ENCODE measurements at places on chromosomes 12 and 14. TPM values are rescaled to one million over a fixed set of nuclear protein-coding genes. Genes with fewer than 3 reads are reported as not detected.
A peak's percentile ranks its signal among the peaks of the same experiment; 100 is the strongest.

GALNT6 gene
- total RNA-seq: 12.3 TPM

P2RX2 gene
- 0.66 TPM for total RNA-seq

TMEM179 gene
- total RNA-seq: 0.09 TPM

IFT81 gene
- 8.0 TPM for total RNA-seq

GAS2L3 gene
- total RNA-seq: 4.4 TPM

C14orf39 gene
- 0.24 TPM for total RNA-seq

FOXN4 gene
- not detected for total RNA-seq

TPPP2 gene
- not detected for total RNA-seq

KRT5 gene
- total RNA-seq: 326 TPM

LETMD1 gene
- total RNA-seq: 45.2 TPM

MMP19 gene
- total RNA-seq: 4.5 TPM

DCN gene
- 137 TPM for total RNA-seq

AMN gene
- total RNA-seq: 2.0 TPM

HNF1A gene
- total RNA-seq: not detected

MFAP5 gene
- 7.5 TPM for total RNA-seq

DNA sequence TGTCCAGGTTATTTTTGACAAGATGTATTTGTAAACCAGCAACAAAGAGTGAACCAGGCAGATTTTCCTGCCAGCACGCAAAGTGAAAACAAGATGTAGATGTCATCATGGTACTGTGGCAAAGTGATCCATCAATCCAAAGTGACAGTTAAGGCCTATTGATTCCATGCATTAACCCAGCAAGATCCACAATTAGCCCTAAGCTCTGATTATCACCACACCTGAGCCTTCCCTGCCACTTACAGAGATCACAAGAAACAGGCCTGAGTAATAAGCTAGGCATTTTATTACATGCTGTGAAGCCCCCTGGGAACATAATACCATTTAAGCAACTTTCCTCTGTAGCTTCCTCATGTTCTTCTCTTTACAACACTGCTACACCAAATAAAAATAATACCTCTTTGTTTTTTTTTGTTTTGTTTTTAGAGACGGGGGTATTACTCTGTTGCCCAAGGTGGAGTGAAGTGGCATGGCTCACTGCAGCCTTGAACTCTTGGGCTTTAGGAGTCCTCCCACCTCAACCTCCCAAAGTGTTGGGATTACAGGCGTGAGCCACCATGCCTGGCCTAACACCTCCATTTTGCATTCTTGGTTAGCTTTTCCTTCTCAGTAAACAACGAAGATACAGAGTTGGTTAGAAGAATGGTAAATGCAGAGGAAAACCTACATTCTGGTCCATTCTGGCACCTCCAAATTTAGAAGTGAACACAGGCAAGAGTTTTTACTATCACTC, 85.5 kb downstream of the STON2 start:
- H3K4me3 ChIP-seq: no peak overlapping the region
- H3K27ac ChIP-seq: no peak overlapping the region
- no peaks in the 10 kb centered on the region for H3K36me3 ChIP-seq
- H3K4me1 ChIP-seq: no peaks in the 10 kb centered on the region
- H3K27me3 ChIP-seq: no peaks in the 10 kb centered on the region
- DNase-seq: no peak

GRCh38 chr12:52059582-52060497, 8.6 kb downstream of the NR4A1 start:
- H3K36me3 ChIP-seq: peaks cover 31% of the 10 kb centered on the region
- H3K27ac ChIP-seq: no peak overlapping the region
- H3K4me3 ChIP-seq: no peak overlapping the region
- DNase-seq: no peak
- H3K4me1 ChIP-seq: no peaks in the 10 kb centered on the region

DNA sequence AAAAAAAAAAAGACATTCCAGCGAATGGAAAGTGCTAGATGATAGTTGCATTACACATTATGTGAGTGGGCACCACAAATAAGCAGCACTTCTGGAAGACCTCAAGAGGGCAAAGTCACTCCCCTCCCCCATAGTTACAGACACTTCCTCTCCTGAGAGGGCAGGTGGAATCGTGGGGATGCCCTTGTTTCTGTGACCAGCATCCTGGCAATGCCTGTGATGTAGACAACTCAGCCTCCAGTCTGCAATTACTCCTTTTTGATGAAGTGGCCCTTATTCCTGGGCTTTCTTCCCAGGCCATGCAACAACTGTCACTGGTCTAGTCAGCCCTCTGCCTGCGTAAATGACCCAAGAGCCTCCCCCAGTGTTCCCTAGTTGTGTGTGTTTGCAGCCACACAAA, 104.8 kb downstream of the VRK1 start:
- no peak overlapping the region for H3K4me3 ChIP-seq
- H3K4me1 ChIP-seq: peaks cover 11% of the 10 kb centered on the region

DNA sequence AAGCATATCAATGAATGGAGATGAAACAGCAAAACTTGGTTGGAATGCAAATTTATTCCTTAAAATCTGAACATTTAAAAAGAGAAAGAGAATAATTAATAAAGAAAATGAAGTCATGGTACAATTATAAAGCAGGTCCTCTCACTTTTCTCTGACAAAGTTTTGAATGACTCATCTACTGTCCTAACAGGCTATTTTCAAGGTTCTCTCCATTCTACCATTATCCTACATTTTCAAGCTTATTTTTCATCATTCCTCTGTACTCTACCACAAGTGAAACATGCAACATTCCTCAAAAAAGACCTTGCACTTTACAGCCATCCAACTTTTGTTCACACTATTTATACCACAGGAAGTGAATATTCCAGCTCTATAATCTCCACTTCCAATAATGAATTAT, 36.9 kb upstream of the AP4S1 start:
- H3K4me1 ChIP-seq: no peaks in the 10 kb centered on the region
- H3K27me3 ChIP-seq: no peaks in the 10 kb centered on the region
- no peak overlapping the region for H3K27ac ChIP-seq

GRCh38 chr14:91035855-91036254, 24.6 kb downstream of the RPS6KA5 start:
- no peak overlapping the region for H3K27ac ChIP-seq
- H3K36me3 ChIP-seq: no peaks in the 10 kb centered on the region
- DNase-seq: no peak
- peaks cover 6% of the 10 kb centered on the region for H3K4me1 ChIP-seq

DNA sequence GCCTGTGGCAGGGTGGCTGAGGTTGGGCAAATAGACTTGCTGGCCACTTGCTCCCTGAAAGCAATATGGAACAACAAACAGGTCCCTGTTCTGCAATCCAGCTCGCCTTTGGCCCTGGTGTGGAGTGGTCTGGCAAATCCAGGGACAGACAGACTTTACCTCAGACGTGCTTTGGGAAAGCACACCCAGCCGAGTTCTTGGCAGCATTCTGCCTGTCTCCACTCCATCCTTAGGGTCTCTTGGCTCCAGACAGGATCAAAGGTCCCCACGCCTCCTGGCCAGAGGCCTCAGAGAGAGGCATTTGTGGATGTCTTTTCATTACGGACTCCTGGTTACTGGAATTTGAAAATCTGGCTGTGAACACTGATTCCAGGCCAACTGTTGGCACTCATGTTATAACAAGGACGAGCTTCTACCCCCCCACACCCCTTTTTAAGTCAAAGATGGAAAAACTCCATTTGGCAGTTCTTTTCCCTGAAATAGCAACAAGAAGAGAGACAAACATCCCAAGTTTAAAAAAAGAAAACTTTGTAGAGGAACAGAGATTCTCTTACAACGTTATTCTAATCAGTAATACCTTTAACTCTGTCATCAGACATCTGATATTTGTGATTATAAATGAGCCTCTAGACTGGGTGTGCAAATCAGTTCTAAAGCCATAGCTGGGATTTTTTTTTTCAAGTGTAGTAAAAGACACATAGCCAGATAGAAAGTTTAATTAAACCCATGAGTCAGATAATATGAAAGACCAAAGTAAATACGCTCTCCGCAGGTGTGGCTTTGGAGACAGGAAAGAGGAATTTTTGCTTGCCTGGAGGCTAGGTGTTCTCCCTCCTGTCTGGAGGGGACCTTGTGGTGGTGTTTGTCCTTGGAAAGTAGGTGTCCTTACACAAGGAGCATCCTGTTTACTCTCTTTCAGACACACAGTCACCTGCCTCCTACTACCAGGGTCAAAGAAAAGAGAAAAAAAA, 60.7 kb downstream of the GALNT8 start:
- H3K4me3 ChIP-seq: no peak overlapping the region
- no peak overlapping the region for H3K27ac ChIP-seq
- DNase-seq: no peak
- no peaks in the 10 kb centered on the region for H3K27me3 ChIP-seq

DNA sequence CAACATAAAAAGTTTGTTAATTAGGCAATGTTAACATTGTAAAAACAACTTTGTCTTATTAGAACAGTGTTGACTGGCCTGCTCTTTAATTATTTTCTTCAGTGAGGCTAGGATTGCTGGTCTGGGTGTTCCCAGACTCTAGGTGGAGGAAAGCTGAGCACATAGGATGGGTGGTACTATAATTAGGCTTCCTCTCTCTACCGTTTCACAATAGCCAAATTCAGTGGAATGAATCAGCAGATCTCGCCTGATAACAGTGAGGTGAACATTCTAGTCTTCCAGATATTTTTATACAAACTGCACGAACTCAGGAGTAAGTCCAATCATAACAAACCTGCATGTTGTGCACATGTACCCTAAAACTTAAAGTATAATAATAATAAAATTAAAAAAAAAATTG, 11.9 kb downstream of the PTGDR start:
- no peaks in the 10 kb centered on the region for H3K4me1 ChIP-seq
- no peak for DNase-seq
- no peaks in the 10 kb centered on the region for H3K27me3 ChIP-seq
- no peak overlapping the region for H3K4me3 ChIP-seq
- no peak overlapping the region for H3K27ac ChIP-seq
- H3K36me3 ChIP-seq: no peaks in the 10 kb centered on the region

- H3K4me1 ChIP-seq: peaks cover 34% of the 10 kb centered on the region
- peak overlapping the region; percentile 60 for H3K27ac ChIP-seq
- peaks cover 56% of the 10 kb centered on the region for H3K27me3 ChIP-seq
- no peaks in the 10 kb centered on the region for H3K36me3 ChIP-seq
- H3K4me3 ChIP-seq: peak overlapping the region; percentile 35
- peak; percentile 65 for DNase-seq
These were observed 1.3 kb downstream of the ARHGEF40 start for GRCh38 chr14:21071225-21072030.

- no peaks in the 10 kb centered on the region for H3K36me3 ChIP-seq
- no peak for DNase-seq
- no peaks in the 10 kb centered on the region for H3K27me3 ChIP-seq
- H3K4me1 ChIP-seq: no peaks in the 10 kb centered on the region
These were observed 98.7 kb downstream of the WIF1 start for GRCh38 chr12:65022421-65022820.

DNA sequence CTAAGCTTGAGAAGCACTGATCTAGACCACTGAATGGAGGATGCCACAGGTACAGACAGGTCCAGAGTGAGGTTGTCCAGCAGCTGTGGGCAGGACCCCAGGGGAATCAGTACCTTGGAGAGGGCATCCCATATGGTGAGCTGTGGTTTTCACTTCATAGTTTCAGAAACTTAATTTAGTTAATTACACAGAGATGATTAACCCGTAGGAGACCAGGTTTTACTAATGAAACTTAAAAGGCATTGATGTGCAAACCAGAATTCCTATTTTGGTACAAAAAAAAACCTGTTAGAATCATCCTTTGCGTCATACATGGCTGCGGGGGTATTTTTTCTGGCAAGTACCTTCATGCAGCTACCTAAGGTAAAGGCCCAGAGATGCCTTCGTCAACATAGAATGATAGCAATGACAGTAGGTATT, 159.3 kb downstream of the DACT1 start:
- H3K27ac ChIP-seq: no peak overlapping the region
- no peaks in the 10 kb centered on the region for H3K27me3 ChIP-seq
- DNase-seq: no peak
- no peak overlapping the region for H3K4me3 ChIP-seq

- no peaks in the 10 kb centered on the region for H3K4me1 ChIP-seq
- H3K27ac ChIP-seq: no peak overlapping the region
- no peak for DNase-seq
- no peaks in the 10 kb centered on the region for H3K27me3 ChIP-seq
- H3K36me3 ChIP-seq: no peaks in the 10 kb centered on the region
These were observed 26.6 kb upstream of the NXPH4 start for GRCh38 chr12:57190037-57190436.

DNA sequence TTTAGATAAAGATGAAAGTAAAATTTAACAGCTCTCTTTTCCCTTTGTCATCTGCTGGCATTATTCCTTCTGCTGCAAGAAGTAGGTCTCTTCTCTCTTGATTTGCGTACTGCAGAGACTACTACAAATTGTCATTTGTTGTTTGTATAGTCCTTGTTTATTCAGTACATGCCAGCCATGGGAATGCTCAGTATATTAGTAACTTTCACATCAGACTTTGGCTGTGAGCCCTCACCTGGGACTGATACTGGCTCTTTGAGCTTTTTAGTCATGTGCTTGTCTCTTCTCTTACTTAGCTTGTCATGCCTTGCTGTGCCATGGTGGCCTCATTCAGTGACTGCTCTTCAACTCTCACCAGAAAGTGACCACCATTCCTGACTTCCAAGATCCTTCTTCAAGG, 169.8 kb downstream of the PRKCH start:
- no peaks in the 10 kb centered on the region for H3K4me1 ChIP-seq
- DNase-seq: no peak
- no peaks in the 10 kb centered on the region for H3K27me3 ChIP-seq
- peaks cover 23% of the 10 kb centered on the region for H3K36me3 ChIP-seq

DNA sequence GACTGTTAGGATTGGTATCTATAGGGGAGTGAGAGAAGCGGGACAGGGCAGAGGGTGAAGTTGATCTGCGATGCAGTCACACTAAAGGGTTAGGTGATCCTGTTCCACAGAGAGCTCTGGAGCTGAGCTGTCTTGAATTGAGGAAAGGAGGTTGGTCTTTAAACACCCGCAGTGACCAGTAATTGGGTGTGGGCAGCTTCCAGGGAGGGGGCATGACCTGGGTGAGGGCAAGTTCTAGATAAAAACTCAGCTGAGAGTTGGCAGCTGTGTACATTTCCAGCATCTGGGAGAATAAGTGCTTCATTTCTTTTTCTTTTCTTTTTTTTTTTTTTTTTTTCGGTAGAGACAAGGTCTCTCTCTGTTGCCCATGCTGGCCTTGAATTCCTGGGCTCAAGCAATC, 35.1 kb downstream of the RDH12 start:
- H3K4me3 ChIP-seq: no peak overlapping the region
- H3K27me3 ChIP-seq: no peaks in the 10 kb centered on the region
- no peak for DNase-seq
- no peaks in the 10 kb centered on the region for H3K4me1 ChIP-seq
- no peak overlapping the region for H3K27ac ChIP-seq
- no peaks in the 10 kb centered on the region for H3K36me3 ChIP-seq

- no peaks in the 10 kb centered on the region for H3K36me3 ChIP-seq
- no peaks in the 10 kb centered on the region for H3K27me3 ChIP-seq
- no peak for DNase-seq
These were observed 37.8 kb upstream of the ITPR2 start for GRCh38 chr12:26870491-26871419.

- H3K27me3 ChIP-seq: no peaks in the 10 kb centered on the region
- H3K36me3 ChIP-seq: no peaks in the 10 kb centered on the region
- no peak for DNase-seq
These were observed 23.5 kb upstream of the YY1 start for GRCh38 chr14:100215330-100215885.

- H3K4me3 ChIP-seq: no peak overlapping the region
- H3K27ac ChIP-seq: no peak overlapping the region
- peaks cover 11% of the 10 kb centered on the region for H3K4me1 ChIP-seq
- H3K36me3 ChIP-seq: no peaks in the 10 kb centered on the region
These were observed 453.7 kb upstream of the RGS6 start for GRCh38 chr14:71478542-71478941.
